ENCODE measurements at places on chromosomes 12 and 14.

GRCh38 chr14:77641534-77642341, 25.3 kb upstream of the SPTLC2 start:
- peak; percentile 79 for DNase-seq

DNA sequence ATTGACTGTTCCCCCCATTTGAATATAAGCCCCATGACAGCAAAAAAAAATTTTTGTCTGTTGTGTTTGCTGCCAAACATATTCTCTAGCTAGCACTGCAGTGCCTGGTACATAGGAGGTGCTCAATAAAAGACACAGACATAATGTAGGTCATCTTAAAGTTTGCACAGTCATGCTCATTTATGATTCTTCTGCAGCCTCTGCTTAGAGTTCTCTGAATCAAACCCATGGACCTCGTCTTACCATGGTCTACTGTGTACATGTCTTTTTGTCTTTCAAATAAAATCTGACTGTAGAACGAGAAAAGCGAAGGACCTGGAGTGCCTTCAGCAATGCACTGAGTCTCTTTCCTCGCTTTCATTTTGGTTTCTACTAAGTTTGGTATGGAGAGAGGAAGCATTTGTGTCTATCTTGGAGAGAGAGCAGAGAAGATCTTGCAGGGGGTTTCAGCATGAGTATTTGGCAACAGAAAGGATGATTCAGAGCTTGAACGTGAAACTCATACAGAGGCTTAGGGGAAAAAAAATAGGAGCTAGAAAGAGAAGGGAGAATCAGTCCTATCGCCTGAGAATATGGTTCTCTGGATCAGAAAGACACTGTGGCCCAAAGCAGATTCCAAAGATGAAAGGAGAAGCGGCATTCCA, 38.8 kb upstream of the TMCC3 start:
- no peak for DNase-seq

- no peak for DNase-seq
Measured at GRCh38 chr12:21631367-21631766, 26.3 kb downstream of the LDHB start.

DNA sequence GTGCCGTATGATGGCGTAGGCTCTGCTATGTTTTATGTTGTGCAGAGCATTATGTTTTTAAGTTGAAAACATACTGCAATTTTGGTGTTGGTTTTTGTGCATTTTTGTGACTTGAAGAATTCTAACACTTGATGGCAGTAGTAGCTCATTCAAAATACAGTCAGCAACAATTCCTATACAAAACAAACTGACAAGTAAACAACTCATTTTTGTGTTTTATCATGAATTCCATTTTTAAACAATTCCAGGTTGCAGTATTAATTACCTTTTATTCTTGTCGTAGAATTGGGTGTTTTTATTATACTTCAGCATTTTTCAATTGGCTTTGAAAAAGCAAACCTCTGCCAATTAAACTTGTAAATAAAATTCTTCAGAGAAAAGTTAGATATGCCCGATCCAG, 4.1 kb upstream of the CCER1 start:
- DNase-seq, result no peak

DNA sequence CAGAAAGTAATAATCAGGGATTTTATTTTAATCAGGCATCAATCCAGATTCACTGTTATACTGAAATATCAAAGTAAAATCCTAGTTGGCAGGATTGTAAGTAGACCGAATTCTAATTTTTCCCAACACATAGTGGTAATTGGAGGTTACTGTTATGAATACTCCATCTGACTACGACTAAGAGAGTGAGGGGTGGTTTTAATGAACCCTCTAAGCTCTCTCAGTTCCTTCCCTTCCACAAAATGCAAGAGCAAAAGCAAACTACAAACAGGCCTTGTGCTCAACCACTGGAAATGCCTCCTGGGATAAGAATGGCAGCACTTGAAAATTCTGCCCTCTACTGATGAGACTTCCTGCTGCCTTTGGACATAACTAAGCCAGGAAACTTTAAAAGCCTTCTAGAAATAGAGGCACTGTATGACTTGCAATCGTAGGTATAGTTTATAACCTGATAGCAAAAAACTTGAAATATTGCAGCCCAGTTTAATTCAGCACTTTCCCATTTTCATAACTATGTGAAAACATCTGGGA, 184.8 kb downstream of the SLC16A7 start:
- no peak for DNase-seq

DNA sequence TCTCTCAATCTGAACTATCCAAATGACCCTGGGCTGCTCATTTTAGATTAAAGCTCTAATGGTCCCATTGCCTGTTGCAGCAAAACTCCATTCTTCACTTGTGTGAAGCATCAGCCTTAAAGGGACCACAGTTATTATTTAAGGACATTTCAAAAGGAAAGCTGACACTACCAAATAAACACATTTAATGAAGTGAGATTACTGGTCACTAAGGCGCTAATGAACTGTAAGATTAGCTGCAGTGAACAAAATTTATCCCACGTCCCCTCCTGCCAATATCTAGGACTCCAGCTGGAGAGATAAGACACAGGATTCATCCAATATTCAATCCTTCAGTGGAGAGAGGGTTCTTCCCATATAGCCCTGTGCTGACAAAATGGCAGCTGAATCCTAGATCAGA, 1029.2 kb upstream of the SEL1L start:
- no peak for DNase-seq

GRCh38 chr12:6938353-6939190, 5.0 kb upstream of the RNU7-1 start:
- no peak for DNase-seq

DNA sequence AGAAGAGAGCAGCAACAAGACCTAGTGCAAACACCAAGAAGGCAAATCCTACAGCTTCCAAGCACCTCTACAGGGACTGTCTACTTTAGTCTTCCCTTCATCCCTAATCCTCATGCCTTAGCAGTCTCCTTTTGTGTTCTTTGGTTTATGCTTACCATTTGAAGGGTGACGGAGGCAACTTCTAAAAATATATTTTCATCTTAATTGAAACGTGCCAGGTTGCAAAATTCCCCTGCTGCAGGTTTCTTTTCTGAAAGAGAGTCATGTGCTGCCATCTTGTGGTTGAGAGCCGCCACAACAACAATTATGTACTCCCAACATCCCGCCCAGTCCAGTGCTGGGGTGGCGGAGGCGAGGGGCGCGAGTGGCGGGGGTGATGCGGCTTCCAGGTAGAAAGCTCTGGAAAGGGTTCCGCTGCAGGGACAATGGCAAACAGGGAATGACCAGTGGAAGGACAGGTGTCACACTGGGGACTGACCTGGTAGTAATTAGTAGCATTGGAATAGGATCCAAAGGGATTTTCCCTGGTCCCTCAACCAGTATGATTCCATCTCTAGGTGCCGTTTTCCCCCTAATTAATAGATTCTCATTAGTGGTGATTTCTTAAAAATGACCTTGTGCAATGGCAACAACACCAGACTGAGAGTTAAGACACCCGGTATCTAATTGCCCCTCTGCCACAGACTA, 80.3 kb upstream of the GNG2 start:
- DNase-seq, result no peak

GRCh38 chr14:55398679-55399078, 13.0 kb downstream of the ATG14 start:
- DNase-seq, result no peak

GRCh38 chr14:92481811-92482555, 31.6 kb upstream of the RIN3 start:
- no peak for DNase-seq

DNA sequence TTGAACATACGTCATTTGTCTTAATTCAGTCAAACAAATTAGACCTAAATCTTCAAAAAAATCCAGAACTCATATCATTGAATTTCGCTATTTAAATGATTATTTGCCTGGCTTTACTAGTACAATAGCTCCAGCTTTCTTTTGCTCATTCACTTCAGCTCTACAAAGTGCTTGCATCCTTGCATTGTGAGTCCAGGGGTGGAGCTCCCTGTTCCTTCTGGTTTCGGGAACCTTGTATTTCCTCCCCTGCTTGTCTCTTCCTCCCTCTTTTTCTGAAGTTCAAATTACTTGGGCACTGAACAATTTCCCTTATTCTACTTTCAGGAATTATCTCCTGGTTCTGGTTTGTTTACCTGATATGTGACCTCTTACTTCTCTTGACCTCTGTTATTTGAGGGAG, 58.1 kb upstream of the KITLG start:
- no peak for DNase-seq

DNA sequence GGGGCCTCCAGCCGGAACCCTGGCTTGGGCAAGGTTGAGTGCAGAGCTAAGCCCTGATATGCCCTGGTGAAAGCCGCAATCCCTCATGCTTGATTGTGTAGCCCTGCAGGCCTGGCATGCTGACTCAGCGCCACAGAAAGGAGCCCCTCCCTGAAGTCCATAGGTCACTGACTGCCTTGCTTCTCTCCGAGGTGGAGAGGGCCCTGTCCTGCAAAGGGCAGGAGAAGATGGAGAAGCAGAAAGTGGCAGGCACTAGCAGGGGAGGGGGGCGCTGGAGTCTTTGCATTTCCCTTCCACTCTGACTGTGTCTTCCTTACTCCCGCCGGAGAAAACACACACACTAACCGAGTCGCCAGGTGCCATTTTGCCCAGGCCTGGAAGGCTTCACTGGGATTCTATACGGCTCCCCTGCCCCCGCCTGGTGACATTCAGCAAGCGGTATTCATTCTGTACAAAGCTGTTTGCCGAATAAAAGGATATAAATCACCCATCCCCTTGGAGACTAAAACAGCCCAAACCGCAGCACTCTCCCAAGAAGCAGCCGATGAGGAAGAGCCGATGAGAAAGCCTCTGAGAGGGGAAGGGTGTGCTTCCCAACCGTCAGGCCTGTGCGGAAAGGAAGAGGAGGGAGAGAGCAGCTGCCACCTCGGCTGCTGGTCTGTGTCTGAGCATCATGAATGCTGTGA, 69.8 kb downstream of the SLC6A12 start:
- no peak for DNase-seq

DNA sequence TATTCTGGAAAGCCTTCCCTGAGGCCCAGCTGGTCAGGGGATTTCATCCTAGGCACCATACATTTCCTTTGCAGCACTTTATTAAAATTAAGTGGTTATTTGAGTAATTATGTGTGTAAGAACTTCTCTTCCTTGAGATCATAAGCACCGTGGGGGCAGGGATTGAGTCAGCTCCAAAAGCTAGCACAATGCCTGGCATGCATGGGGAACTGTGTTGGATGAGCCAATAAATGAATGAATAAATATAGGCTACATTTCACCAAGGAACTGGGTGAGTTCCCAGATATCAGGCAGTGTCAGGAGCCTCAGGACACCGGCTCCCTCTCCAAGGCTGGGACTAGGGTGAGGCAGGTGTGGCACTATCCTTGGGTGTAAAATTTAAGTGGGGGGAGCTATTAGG, 82.8 kb upstream of the FBXO21 start:
- DNase-seq, result no peak

GRCh38 chr12:10641735-10642500, 28.5 kb upstream of the MAGOHB start:
- DNase-seq, result no peak

- DNase-seq, result no peak
Measured at GRCh38 chr12:54448344-54448743, 25.1 kb downstream of the GTSF1 start.

DNA sequence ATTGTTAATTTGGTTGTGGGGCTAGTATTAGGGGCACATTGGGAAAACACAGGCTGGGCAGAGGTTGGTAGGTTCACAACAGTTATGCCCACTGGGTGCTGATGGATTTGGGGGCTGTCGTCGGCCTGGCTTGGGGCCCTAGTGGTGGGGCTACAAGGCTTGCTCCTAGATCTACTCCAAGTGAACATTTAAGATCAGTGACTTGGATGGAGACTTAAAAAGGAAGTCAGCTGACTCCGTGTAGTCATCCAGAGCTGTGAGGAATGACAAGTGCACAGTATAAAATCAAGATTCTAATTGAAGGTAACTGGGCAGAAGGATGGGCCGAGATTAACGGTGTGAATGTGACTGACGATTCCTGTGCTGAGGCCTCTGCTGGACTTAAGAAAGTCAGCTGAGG, 12.8 kb upstream of the NR4A1 start:
- no peak for DNase-seq

DNA sequence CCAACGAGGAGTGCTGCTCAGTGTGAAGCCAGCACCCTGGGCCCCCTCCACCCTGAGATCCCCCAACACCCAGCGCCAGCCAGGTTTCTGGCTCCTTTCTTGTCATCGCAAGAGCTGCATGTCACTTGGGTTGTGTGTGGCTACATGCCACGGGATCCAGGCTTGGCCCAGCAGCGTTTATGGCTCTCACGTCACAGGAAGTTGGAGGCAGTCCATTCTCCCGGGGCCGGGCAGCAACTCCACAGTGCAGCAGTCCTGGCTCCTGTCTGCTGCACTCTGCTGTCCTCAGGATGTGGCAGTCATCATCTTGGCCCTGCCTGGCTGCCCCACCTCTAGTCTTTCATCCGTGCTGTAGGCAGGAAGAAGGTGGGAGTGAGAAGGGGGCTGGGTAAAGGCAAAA, 78.3 kb downstream of the AACS start:
- DNase-seq, result no peak

DNA sequence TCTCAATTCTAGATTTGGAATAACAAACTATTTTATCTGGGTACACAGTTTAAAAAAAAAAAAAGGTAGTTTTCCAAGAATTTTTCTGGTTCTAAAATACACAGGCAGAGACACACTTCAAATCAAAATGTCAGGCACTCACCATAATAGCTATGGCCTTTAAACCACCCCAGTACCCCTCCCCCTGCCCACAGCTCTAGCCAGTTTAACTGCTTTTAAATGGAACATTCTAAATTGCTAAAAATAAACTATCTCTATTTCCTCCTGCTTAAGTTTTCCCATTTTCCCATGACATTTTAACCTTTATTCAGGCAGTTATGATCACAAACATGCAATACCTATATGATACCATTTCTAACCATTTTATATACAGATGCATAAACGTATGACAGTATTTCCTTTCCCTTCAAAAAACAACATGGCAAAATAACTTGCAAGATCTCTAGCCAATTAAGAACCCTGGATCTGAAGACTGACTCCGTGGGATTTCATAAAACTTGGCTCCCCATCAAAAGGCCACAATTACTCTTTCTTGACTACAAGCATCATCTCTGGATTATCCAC, 46.3 kb downstream of the PPP2R5E start:
- DNase-seq, result no peak

GRCh38 chr12:92055877-92056276, 89.8 kb downstream of the BTG1 start:
- no peak for DNase-seq

DNA sequence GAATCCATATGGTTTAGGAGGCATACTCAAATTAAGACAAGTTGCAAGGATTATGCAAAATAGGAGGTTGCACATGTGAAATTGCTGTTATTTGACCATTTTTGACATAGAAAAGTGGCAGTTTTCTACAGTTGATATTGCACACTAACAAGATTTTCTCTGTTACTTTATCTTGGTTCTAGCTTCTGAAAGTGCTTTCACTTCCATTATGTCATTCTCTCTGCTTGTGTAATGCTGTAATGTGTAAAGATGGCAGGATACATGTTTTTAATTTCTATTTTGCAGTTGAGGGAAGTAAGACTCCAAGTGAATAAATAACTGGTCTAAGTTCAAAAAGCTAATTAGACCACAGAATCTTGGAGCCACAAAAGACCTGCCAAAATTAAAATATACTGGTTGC, 60.6 kb downstream of the MYRFL start:
- DNase-seq, result no peak

Measured in coronary artery (tissue), 2 donors.